ENCODE measurements at places on chromosomes 5 and 9. TPM values are rescaled to one million over a fixed set of nuclear protein-coding genes. Genes with fewer than 3 reads are reported as not detected.

Gene ZMAT2
- 60.1 TPM for total RNA-seq

GRCh38 chr9:78533500-78533899 is 236.6 kb downstream of the PSAT1 start:
- DNase-seq: no peak

GRCh38 chr5:1792842-1793266 is 6.8 kb downstream of the MRPL36 start:
- no peak for DNase-seq

GRCh38 chr9:79325501-79325900 is 246.3 kb upstream of the TLE4 start:
- no peak for DNase-seq

GRCh38 chr9:131585375-131585774 is 40.1 kb downstream of the PRRT1B start:
- no peak for DNase-seq

Gene CARD6
- 16.1 TPM for total RNA-seq

DNA sequence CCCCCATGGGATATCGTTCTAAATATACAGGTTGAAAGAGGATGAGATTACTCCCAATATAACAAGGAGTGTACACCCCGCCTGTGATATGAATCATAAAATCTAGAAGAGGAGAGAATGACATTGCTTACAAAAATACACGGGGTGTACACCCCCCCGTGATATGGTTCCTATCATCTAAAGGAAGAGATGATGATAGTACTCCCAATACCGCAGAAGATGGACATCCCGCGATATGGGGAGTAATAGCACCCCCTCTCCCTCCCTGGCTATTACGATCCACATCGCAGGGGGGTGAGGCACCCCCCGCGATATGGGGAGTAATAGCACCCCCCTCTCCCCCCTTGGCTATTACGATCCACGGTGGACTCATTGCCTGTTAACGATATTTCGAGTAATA is 124.6 kb downstream of the TMEM38B start:
- no peak for DNase-seq

GRCh38 chr5:137389042-137389441 is 110.1 kb downstream of the SPOCK1 start:
- DNase-seq: no peak

Gene IL4
- total RNA-seq: not detected

DNA sequence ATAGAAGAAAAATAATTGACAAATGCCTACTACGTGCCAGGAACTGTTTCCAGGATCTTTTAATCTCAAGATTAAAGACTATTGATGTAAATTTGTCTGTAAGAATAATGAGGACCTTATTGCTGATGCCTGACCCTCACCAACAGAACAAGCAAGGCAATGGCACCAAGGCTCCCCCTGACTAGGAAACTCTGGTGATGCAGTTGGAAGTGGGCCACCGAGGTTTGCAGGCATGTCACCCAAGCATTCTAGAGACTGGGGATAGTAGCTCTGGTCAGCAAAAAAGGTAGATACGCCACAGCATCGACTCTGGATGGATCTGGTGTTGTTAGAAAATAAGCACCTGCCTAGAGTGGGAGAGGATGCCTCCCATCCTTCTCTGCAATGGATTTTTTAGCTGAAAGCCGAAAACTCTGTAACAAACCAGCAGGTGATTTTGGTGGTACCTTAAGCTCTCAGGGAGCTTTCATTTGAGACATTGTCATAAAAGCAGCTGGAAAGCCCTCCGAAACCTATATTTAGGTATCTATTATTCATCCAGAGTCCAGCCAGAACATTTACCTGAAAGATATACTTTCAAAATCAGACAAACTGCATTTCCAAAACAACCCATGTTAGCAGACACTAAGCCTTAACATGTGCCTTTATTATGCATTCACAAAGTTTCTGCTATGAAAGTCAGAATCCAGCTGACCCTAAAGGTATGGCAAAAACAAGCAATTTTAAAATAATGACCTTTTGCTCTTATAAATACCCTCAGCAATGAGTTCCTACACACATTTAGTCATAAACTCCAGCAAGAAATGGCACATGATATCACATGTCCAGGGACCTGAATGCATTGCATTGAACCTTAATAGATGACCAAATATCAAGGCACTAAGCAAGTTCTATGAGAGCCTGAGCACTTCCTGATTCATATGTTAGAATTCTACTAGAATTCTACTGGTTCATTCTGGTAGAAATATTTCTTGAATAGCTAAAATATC is 308.4 kb downstream of the PDE4D start:
- no peak for DNase-seq

GRCh38 chr5:144583541-144584449 is 413.1 kb downstream of the KCTD16 start:
- no peak for DNase-seq

- peak; percentile 55 for DNase-seq
Observed at GRCh38 chr9:109640580-109641371, 139.2 kb upstream of the PALM2AKAP2 start.

GRCh38 chr9:136552117-136552703 is 6.4 kb upstream of the NOTCH1 start:
- DNase-seq: no peak

- no peak for DNase-seq
Observed at GRCh38 chr9:35277628-35278359, 116.0 kb downstream of the UNC13B start.

Gene DIRAS2
- not detected for total RNA-seq

Gene C9orf43
- total RNA-seq: 2.5 TPM

Gene DCTN3
- 47.5 TPM for total RNA-seq

DNA sequence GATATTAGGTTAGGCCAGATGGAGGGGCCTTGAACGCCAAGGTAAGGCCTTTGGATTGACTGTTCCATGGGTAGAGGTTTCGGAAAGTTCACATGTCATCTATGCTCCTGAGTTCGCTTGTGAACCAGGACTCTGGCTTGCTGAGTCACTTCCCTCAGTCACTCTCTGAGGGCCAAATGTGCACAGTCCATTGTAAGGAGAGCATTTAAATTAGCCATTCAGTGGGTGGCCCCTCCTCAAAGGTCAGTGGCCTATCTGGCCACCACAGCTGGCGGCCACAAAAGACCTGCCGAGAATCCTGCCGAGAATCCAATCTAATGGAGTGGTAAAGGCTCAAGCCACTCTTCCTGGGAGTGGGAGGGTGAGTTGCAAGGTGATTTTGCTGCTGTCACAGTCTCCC is 58.9 kb upstream of the ARAP3 start:
- no peak for DNase-seq

Gene SGCD
- total RNA-seq: not detected

DNA sequence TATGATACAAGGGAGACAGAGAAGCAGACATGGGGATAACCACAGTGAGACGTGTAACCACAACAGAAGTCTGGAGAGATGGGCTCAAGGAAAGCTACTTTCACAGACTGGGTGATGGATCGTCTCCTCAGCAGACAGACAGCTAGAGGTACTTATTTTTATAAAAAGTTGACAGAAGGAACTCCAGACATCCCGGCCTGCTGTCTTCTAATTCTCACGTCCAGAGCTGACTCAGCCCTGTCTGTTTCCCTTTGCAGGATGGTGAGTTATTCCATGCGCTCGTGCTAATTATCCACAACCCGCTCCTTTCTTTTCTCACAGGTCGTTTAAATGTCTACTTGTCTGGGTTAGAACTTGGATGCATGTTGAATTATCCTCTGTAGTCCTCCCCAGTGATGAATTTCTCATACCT is 304.5 kb downstream of the CWC27 start:
- no peak for DNase-seq

DNA sequence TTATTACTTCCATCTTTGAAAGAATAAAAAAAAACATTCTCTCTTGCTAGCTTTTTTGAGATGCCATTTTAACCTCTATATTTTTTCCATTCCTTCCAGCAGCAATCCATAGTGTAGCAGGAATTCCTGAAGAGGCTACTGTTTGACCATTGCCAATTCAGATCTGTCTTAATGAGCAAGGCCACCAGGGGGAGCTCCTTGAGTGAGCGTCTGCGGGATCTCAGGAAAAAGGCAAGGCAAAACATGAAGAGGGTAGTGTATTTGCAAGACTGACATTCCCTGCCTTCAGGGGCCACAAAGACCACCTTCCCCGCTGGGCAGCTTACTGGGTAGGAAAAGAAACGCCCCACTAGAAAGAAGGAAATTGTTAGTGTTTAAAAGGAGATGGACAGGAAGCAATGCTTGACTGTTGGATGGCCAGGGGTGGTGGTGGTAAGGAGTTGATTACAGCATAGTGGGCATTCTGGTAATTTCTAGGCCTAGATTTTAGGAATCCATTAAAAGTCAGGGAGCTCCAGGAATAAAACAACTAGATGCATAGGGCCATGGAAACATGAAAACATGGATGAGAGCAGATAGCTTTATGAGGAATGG is 206.6 kb upstream of the HAPLN1 start:
- no peak for DNase-seq

DNA sequence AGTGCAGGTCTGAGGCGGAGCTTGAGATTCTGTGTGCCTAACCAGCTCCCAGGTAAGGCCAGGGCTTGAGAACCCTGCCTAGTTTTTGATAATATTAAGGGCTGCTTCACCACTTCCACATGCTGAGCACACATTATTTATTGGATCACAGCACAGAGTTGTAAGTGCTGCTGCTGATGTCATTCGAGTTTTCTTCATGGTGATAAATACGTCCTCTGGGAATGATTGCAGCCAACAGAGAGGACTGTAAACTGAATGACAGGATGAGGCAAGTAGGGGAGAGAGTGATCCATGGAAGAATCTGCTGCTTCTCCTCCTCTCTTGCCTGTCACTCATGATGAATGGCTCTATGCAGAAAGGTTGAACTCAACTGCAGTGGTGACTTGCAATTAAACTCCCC is 77.9 kb upstream of the VPS13A start:
- no peak for DNase-seq

GRCh38 chr5:54844266-54844665 is 141.1 kb downstream of the ESM1 start:
- DNase-seq: no peak

- no peak for DNase-seq
Observed at GRCh38 chr9:135667463-135668001, 4.4 kb downstream of the LCN9 start.

Gene ADAMTS13
- total RNA-seq: 11.1 TPM

DNA sequence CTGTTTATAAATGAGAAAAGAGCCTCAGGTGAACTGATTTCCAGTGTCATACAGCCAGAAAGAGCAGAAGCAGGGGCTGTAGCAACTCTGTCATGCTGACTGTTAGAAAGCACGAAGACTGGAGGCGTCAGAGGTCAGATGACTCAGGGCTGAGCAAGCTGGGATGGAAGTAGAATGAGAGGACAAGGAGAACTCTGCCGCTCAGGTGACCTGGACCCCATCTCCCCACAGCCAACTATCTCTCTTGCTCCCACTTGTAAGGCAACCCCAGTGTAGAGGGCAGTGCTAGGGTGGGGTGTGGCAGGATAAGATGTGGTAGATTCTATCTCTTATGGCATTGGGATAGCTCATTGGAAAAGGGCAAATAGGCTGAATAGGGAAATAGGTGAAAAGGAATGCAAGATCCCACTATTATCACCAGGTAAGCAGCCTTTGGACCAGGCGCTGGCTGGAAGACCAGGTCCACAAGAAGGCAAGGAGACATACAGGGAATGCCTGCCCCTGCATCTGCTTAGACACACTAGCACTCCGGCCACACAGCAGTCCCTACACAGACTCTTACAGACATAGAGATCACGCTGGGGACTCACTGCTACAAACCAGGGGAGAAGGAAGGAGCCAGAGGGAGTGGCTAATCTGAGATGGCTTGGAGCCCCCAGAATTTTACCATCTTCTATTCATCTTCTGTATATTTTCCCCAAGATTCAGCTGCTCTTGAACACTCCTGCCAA is 21.2 kb upstream of the LOX start:
- peak; percentile 68 for DNase-seq

Gene SPINK13
- not detected for total RNA-seq

- DNase-seq: no peak
Observed at GRCh38 chr5:59685793-59686192, 207.7 kb downstream of the PDE4D start.

- no peak for DNase-seq
Observed at GRCh38 chr5:126527892-126528291, 67.1 kb downstream of the ALDH7A1 start.

Gene KIF2A
- total RNA-seq: 54.8 TPM

Gene C5
- total RNA-seq: 11.5 TPM
